ENCODE measurements at places on chromosomes 3 and 15.

DNA sequence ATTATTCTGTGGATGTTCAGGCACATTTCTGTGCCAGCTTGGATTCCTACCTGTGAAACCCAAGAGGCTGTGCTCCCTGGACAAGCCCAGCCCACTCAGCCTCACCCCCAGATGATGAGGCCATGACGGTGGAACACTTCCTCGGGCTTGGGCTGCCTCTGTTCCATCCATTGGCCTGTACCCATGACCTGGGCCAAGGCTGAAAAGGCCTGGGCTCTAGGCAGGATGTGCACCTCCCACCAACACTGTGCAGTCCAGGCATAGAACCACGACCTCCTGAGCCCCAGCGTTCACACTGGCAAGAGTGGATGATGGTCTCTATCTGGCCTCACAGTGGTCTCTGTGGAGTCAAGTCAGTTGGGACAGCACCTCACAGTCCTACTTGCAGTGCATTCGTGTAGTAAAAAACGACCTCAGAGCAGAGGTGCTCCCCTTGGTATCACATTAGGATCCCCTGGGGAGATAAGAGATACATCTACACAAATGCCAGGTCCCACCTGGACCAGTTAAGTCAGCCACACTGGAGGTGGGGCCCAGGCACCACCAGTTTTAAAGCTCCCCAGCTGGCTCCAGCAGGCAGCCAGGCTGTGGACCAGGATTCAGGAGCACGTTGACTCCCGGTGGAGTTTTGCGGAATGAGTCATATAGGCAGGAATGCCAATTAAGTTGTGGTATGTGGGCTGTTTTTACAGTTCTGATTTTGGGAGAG, 39.0 kb upstream of the IGF1R start:
- DNase-seq: no peak

DNA sequence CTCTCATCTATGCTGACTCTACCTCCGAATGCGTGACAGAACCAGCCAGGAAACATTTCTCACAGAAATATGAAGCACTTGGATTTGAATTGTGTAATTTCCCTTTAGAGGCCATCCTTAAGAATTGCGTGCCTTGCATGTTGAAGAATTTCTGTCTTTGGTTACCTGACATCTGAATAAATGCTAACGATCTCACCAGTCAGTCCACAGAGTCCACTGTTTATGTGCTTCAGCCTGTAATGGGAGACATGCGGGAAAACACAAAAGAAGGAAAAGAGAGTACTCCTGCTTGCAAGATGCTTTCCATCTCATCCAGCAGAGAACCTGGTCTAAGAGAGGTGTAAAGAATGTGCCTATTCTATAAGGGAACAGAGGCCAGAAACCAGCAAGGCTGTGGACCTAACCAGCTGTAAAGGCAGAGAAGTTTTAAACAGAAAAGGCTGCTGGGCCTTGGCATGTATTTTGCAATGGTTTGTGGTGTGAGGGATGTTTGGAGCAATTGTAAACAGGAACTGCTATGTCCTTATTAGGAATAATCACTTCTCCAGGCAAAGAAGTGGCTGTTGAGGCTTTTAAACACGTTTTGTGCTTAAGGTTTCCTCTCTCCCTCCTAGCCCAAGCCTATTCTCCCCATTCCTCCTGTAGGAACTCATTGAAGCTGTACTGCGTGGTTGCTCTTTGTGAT, 36.4 kb upstream of the BOC start:
- DNase-seq: no peak

GRCh38 chr15:64185146-64185911, 22.5 kb upstream of the PPIB start:
- no peak for DNase-seq

- DNase-seq: no peak
Observed at GRCh38 chr3:141191097-141191749, 40.4 kb upstream of the PXYLP1 start.

DNA sequence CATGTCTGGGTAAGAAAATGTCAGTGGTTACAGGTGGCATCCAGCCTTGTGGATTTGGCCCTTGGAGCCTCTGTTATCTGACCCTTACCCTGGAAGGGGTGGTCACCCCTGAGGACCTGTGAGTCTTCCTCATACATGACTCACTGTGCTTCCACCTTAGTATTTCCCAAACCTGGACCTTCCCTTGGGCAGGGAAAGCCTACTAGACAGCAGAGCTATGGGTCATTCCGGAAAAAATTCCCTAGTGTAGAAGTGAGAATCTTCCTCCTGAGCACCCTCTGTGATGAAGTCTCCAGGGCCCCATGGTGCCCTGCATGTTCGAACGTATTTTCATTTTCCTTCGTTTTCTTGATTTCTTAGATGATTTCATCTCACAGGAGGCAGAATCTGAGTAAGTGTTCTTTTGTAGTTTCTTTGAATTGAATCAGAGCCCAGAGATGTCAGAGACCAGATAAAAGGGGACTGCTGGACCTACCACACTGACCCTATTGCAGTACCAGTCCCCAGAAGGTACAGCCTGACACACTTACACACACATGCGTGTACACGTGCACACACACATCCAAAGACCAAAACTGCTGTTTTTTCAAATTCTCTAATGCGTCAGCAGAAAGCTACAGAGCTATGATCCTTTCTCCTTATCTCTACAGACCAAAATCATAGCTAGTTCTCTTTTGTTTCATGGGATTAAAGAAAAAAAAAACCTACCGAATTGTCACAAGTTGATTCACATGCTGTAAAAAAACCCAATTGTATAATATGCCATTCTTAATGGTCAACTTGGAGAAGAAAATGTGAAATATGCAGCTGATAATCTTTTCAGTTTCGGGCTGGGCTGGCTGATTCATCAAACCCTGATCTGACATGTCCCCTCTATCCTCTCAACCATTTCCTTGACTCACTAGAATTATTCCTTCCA, 50.5 kb upstream of the ARHGEF3 start:
- DNase-seq: no peak

DNA sequence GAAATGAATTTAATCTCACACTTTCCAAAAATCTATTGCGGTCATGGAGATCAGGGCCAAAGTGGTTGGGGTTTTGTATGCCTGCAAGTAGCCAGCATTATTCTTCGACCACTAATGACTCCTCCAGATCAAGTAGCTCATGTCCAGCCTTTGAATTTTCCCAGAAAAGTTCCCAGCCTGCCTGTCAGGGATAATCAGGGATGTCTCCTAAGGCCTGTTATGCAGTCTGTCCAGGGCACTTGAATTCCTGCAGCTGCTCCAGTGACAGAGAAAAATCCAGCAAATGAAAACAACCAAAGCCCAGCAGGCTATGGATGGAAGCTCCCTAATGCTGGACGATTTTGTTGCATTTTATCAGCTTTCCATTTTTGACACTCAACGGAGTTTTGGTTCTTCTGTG, 215.4 kb downstream of the ADAMTSL3 start:
- no peak for DNase-seq

DNA sequence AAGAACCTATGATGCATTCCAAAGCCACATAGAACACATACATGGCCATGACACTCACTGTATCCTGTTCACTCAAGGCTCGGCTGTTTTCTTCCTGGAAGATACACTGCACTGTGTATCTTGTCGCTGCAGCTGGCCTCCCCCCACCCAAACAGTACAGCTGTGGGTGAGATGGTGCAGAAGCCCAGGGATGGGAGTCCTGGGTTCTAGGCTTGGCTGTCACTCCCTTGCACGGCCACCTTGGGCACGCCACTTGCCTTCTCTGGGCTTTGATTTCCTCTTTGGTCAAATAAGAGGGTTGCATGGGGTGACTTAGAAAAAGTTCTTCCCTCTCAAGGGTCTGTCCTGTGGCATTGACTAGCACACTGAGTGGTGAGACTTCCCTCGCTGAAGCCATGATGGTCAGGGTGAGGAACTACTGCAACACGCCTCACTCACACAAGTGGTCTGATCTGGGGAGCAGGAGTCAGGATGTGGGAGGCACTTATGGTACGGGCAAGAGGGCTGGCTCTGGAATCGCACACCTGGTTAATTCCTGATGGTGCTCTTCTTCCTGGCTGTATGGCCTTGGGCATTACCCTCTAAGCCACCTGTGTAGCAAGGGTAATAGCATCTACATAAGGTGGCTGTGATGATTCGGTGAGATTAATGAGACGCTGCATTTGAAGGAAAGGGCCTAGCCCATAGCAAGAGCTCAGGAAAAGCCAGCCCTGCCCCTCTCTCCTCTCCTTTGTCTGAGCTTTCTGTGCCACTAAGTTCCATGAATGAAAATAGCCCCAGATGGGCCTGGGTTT, 44.0 kb downstream of the ANP32A start:
- no peak for DNase-seq

GRCh38 chr15:60390871-60391501, 6.8 kb downstream of the ANXA2 start:
- no peak for DNase-seq

- no peak for DNase-seq
Observed at GRCh38 chr3:99674086-99674789, 35.8 kb downstream of the COL8A1 start.

DNA sequence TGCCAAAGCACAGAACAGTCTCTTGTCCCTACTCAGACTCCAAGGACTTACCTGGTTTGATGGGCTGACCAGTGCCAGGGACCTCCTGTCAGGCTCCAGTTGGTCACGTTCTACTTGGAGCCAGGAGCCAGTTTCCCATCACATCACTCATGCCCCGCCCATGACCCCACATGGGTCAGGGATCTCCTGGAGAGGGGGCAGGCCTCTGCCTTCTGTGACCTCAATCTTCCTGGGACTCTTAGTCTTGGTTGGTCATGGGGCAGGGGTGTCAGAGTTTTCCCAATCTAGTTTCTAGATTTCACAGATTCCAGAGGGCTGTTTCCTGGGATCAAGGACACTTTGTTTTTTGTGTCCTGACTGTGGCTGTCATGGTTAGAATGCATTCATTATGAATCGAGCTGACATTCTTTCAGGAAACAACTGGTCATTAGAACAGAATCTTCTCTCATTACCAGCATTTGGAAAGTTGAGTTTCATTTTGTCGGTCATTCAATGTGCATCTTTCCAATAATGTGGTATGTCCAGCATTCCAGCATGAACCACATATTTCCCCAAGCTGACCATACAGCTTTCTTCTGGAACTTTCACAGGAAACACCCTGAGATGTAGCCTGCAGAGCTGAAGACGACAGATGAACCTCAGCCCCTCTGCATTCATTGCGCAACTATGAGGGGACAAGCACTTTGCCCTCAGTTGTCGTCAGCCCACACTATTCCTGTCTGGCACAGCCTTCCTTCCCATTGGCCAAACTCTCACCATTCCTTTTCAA, 19.8 kb downstream of the CYP19A1 start:
- DNase-seq: no peak

DNA sequence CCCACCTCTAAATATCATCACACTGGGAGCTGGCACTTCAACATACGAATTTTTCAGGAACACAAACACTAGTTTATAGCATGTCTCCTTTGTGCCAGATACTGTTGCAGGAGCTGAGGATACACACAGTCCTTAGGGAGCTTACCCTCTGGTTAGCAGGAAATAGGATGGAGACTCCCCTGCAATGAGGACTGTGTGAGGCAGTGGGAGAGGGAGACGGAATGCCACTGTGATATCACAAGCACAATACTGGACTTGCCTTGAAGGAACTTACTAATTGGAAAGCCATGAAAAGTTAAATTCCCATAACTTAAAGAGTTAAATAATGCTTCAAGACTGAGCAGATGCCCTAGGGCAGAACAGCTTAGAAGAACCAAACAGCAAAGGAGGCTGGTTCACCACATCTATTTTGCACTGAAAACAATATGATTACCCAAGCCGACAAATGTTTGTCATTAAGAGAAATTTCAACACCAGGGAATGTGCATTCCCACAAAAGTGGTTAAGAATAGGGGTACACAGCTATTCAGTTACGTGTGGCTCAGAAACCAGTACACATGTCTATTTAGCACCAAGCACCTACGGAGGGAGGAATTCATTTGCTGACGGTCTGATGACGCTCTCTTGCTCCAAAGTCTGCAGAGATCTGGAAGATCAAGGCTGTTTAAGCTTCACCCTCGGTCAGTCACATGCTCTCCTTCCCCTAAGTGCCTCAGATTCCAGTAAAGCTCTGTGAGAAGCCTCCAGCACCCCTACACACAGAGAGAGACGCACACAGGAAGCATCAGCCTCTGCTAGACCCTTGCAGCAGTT, 5.2 kb downstream of the TBC1D2B start:
- DNase-seq: no peak

- DNase-seq: no peak
Observed at GRCh38 chr3:100157685-100158084, 43.4 kb upstream of the FILIP1L start.

GRCh38 chr3:197454014-197454413, 101.8 kb downstream of the BDH1 start:
- DNase-seq: no peak

DNA sequence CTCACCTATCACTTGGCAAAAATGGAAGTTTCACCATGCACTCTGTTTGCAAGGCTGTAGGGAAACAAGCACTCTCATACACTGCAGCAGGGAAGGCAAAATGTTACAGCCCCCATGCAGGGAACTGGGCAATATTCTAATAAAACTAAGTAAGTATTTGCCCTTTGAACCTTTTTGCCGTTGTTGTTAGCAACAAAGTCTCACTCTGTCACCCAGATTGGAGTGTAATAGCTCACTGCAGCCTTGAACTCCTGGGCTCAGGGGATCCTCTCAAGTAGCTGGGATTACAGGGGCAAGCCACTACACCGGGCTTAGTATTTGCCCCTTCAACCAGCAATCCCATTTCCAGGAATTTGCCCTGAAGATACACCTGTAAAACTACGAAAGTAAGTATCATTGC, 122.5 kb downstream of the TBC1D5 start:
- no peak for DNase-seq

DNA sequence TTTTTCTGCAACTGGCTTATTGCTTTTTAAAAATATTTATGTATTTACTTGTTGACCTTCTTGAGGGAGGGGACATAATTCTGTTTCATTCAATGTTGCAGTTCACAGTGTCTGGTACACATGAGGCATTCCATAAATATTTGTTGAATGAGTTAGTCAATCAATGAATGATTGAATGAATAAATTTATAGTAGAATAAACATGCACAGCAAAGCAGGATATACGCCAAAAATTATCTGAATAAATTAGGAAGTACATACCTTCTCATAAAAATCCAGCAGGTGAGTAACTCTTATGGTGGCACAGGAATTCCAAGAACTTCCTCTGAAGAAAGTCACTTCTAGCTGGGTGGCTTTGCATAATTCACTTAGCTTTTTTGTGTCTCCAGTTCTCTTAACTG, 469.4 kb upstream of the ATP11B start:
- no peak for DNase-seq

GRCh38 chr15:60392601-60392985, 5.2 kb downstream of the ANXA2 start:
- DNase-seq: no peak

- DNase-seq: no peak
Observed at GRCh38 chr15:36626141-36626800, 46.8 kb downstream of the CDIN1 start.

GRCh38 chr3:120601554-120601953, 5.4 kb downstream of the NDUFB4 start:
- DNase-seq: no peak

GRCh38 chr3:144660186-144660585, 688.6 kb downstream of the DIPK2A start:
- DNase-seq: no peak

DNA sequence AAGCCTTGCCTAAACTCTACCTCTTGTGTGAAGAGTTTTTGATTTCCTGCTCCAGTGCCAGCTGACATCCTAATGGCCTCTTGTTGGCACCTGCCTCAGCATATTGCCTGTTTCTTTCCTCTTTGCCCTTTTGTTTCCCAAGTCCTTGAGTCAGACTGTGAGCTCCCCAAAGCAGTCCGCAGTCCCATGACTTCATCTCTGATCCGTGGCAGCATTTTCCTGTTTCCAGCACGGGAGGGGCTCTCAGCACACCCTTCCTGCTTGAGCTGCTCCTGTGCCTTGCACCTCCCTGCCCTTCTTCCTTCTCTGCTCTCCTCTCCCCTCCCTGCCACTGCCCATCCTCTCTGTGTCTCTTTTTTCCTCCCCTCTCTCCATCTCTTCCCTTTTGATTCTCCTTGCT, 179.6 kb downstream of the EPHB1 start:
- DNase-seq: no peak
